ENCODE measurements at places on chromosomes 11 and 22. TPM values are rescaled to one million over a fixed set of nuclear protein-coding genes. Genes with fewer than 3 reads are reported as not detected.

DNA sequence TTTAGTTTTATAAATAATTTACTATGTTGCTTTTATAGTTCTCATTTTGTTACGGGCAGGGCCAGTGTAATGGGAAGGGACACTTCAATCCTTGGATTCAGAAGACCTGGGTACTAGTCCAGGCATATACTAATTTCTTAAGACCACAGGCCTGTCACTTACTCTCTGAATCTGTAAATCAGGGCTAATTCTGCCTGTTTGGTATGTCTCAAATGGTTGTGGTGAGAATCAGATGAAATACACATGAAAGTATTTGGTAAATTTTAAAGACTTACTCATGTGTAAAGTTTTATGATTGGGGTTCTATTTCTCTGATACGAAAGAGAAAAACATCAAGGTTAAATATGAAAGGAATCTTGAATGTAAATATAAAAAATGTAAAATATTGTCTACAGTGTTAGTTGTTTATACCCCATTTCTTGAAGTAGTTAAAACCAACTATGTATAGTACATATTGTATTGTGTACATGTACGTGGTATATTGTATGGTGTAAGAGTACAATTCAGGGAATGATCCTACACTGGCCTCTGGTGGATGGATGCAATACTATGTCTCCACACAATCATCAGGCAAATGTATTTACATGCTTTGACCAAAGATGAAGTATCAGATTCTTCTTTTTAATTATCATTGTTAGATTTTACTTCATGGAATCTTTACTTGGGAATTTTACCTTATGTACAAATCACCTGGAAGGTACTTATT is 24.5 kb upstream of the RAG2 start:
- DNase-seq, result peak; percentile 28

DNA sequence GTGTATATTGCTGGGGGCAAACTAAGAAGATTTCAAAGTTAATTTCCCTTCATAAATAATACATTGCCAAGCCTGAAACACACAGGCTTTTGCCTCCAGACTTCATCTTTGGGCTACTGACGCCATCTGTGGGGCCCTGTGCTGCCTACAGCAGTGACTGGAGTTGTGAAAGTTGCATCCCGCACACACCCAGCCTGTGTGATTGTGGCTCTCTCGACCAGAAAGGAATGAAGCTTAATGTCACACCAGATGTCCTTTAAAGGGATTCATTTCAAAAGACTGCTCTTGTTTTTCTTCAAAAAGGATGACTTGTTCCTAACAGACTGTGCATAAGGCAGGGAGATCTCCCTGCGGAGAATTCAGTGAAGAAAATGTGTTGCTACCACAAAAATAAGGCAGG is 210.5 kb downstream of the FAM181B start:
- DNase-seq, result no peak

- no peak for DNase-seq
Measured at GRCh38 chr11:43601511-43601910, 79.0 kb upstream of the HSD17B12 start.

The TIRAP gene
- polyA plus RNA-seq, result 10.6 TPM

DNA sequence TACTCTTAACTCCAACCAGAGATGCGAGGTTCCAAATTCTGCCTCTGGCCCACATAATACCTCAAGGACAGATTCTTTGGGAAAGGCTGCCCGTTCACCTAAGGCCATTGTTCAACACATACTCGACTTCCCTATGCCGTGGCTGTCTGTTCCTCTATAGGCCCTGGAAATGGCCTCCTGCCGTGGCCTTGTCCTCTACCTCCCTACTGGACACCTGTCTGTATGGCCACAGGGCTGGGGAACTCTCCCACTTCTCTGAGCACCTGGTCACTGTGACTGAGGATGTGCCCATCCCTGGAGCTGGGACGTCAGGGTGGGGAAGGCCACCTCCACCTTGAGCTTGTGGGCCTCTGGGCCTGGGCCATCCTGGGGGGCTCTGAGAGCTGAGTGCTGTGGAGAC is 340.5 kb upstream of the B3GAT1 start:
- DNase-seq, result no peak

- no peak for DNase-seq
Measured at GRCh38 chr11:62922189-62922589, 1.0 kb upstream of the CHRM1 start.

- DNase-seq, result no peak
Measured at GRCh38 chr11:43935424-43935979, 6.9 kb upstream of the C11orf96 start.

- no peak for DNase-seq
Measured at GRCh38 chr22:35152316-35152715, 86.4 kb downstream of the ISX start.

The C22orf15 gene
- polyA plus RNA-seq, result 3.9 TPM

The EIF3D gene
- polyA plus RNA-seq, result 252 TPM

GRCh38 chr11:58654908-58655296 is 32.4 kb downstream of the CNTF start:
- no peak for DNase-seq

DNA sequence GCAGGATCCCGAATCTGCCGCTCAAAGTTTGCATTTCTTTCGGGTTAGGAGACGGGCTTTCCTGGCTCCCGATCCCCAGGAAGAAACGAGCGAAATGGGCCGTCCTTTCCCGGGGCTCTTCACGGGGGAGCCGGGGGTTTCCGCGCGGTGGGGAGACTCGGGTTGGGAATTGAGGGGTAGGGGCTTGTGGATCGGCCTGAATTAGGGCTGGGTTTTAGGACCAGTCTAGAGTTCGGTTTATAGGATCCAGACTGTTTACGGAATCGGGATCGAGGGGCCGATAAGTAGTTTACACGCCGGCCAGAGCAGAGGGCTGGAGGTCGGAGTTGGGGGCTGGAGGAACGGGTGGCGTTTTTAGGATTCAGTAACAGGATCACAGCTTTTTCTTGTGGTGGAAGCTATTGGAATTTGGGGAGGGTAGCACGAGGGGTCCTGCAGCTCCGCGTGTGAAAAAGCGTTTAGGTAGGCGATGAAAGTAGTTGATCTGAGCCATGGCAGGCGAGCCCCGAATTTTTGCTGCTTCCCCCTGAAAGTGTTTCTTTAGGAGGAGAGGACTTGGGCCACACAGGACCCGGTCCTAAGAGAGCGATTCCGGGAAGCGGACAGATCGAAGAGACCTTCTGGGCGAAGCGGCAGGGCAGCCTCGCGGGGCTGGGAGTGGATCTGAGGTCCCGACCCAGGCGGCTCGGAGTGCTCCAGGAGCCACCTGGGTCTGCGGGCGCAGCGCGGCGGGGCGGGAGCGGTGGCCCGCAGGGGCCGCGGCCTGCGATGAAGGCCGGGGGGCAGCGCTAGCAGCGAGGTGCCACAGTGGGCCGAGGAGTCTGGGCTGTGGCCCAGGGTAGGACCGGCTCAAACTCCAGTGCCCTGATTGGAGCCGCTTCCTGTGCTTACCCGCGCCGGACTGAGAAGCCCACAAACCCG is 1.6 kb downstream of the PKNOX2 start:
- no peak for DNase-seq

DNA sequence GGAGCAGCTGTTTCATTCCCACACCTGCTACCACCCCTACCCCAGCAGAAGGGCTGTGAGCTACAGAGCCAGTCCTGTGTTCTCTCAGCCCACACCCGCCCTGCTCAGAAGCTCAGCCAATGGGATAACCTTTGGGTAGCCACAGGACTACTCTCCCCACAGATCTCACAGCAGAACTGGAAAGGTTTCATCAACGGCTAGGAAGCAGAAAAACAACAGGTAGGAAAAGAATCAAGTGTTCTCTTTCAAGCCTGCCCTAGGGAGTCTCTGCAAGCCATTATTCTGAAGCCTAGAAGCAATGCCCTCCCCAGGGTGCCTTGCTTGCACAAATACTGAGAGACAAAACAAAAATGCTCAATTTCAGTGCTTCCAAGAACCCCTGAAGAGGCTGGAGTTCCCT is 77.2 kb downstream of the TMPRSS5 start:
- no peak for DNase-seq

DNA sequence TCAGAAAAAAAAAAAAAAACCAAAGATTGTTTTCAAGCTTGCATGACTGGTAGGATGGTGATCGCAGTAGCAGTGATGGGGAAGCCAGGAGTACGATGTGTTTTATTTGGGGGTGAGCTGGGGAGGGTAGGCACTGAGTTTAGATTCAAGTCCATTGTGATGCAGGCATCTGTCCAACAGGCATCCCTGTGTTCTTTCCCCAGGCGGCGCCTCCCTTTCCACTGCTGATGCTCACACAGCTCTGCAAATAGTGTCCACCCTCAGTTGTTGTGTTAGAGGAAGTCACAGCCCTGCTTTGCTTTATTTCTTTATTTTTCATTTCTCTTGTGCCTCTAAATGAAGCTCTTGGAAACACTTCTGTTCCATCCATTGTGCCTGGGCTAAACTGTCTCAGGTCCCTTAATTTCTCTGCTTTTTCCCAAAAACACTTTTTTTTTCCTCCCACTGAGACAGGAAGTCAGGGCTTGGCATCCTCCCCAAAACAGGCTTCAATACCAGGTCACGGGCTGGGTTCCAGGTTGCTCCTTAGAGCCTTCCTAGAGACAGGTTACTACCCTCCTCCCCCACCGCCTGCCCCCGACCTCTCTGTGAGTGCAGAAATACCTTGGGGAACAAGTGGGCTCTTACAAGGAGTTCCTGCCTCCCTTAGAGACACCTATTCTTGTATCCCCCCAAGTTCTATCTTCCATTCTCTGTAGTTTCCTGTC is 38.6 kb upstream of the HSPA8 start:
- DNase-seq, result no peak

DNA sequence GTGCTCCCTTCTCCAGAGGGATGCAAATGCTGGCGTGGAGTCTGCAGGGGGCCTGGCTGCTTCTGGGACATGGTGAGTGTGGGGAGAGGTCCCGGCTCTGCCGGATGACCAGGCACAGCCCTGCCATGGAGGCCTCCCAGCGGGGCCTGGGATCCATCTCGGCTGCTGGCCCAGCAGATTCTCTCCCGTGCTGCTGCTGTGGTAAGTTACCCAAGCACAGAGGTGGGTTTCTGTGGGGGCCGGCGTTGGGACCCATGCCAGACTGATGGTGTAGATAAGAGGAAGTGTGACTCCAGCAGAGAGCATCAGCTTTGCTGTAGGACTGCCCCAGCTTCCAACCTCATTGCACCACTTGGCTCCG is 147.5 kb upstream of the B3GAT1 start:
- no peak for DNase-seq

DNA sequence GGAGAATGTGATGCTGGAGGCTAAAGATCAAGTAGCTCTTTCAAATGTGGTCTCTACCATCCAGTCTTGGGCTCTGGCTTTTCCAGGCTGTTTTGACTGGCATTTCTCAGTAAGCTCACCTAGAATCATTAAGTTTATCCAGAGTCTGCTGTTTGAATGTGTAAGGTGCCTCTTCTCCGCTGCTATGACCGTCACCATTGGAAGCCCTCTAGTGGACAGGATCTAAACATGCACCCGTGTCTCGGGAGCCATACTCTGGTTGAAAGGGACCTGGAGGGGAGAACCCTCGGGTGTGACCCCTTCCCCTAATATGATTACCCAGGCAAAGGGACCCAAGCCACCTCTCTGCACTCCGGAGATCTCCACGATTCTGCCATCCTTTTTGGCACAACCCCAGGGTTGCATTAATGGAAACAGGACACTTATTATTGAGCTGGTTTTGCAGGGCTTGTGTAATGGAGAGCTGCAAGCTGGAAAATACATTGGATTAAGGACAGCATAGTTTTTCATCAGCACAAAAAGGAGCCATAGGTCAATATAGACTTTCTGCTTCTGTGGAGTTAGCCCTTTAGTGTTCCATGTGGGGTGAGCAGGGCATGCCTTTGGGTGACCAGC is 191.0 kb upstream of the LARGE1 start:
- DNase-seq, result peak; percentile 6

GRCh38 chr11:117239295-117239694 is 6.8 kb downstream of the RNF214 start:
- no peak for DNase-seq

GRCh38 chr11:117097389-117098268 is 599 bp downstream of the SIK3 start:
- no peak for DNase-seq

The C11orf91 gene
- polyA plus RNA-seq, result not detected

GRCh38 chr11:131146827-131147490 is 223.5 kb upstream of the NTM start:
- DNase-seq, result no peak

Data from left renal cortex interstitium (tissue), 4 donors.